AG08395 (cell line): ENCODE measurements at places on chromosomes 3 and 15.

DNA sequence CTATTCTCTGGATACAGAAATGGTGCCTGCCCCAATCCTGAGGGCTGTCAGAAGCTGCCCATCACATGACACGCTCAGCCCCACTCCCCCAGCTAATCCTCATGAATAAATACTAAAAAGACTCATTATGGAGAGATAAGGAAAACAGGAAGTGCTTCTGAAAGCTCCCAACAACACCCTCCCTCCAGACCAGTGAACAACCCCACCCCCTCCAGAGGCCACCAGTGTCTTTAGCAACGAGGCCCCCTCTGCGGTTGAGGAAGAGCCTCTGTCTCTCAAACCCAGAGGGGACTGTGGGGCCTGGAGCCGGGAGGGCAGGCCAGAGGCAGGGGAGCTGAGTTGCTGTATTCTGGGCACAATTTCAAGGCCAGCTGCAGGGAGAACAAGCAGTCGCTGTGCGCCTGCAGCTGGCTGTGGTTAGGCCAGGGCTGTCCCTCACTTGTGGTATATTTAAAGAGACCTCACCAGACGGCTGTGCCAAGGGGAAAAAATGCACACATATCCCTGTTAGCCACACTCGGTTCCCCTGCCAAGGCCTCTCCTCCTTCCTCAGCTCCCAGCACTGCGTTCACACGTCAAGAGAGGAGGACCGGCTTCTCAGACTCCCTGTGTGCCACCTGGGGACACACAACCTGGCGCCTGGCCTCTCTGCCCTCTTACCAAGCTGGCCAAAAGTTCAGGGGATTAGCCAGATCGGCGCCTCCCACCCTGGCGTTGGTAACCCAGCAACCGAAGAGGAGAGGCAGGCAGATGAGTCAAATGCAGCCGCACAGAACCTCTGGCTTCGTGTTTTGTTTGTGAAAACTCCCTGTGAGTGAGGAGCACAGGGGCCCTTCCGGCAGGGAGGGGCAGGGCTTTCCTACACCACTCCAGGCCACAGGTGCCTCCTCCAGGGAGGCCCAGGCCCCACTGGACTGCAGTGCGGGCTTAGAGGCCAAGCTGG, 101.2 kb upstream of the ETV5 start:
- peak; percentile 88 for DNase-seq

DNA sequence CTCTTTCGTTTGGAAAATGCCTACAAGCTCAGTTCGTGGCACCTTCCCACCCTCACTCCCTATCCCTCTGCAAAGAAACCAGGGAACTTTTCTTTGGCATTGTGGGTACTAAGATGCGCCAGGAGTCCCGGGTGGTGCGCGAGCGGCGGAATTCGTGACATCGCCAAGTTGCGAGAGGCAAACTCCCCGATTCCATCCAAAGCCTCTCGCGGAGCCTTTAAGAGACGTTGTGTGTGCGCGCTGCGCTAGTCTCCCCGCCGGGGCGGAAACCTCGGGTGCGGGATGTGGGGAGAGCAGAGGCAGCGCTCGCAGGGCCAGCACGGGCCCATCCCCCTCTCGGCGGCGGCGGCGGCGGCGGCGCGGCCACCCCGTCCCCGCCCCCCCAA, 443 bp upstream of the NR2F2 start:
- DNase-seq: no peak

- no peak for DNase-seq
These were observed 9.1 kb downstream of the THRB start for GRCh38 chr3:24485511-24485910.

- DNase-seq: no peak
These were observed 24.9 kb downstream of the TXNRD3 start for GRCh38 chr3:126630020-126630419.

- DNase-seq: peak; percentile 69
These were observed 26.8 kb downstream of the POLG start for GRCh38 chr15:89307791-89308190.

DNA sequence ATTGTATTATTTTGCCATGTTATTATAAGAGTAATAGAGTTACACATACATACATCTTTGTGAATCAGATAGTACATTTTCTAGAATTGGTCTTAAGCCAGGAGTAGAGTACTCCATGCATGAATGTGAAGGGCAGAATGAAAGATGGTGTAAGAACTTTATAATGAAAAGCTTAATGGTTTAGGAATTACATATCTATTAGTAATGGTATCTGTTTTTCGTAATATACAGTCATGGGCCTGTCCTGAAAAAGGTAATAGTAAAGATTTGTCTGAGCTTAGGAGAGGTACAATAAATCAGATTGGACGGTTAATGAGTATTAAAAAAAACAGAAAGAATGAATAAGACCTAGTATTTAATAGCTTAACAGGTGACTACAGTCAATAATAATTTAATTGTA, 118.2 kb upstream of the PRTG start:
- DNase-seq: no peak

DNA sequence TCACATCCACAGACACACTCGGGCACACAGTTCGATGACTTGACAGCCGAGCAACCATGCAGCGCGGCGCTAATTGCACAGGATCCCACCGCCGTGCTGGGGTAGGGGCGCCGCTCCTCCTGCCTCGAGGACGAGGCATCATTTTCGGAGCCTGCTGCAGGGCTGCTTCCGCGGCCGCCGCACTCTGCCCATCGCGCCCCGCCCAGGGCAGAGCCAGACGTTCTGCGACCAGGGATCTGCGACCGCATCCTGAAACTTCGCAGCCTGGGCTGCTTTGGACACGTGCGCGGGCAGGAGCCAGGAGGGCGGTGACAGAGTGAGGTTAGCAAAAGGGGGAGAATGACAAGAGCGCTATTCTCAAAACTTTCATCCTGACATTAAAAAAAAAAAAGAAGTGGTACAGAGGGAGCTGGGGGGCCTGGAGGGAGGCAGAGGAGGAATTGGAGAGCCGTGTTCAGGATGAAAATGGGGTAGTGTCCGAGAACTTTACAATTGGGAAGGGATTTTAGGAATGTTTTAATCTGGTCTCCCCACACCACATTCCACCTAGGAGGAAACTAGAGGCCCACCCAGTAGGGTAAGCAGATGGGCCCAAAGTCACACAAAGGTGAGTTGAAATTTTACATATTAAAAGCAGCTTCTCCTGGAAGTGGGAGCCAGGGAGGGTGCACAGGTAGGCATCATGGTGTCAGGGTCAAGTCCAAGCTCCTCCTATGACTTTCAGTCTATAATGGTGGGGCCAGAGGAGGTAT, 15.9 kb downstream of the IGDCC3 start:
- no peak for DNase-seq

- DNase-seq: no peak
These were observed 81.4 kb downstream of the ARNT2 start for GRCh38 chr15:80485370-80486164.

DNA sequence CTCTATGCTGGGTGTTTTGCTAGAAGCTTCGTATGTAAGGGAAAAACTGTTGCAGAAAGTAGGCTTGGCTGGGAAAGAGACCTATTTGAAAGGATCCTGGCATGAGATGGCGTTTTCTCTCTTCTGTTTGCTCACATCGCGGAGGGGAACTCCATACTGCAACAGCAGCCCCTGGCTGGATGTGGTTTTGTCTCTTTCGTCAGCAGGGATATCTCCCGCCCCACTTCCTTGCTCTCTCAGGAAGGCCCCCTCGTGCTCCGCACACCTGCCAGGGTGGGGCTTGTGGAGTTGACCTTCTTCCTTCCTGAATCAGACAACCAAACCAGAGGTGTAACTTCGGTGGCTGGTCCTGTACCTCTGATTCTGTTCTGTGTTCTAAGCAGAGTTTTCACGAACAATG, 26.4 kb upstream of the MYZAP start:
- no peak for DNase-seq

DNA sequence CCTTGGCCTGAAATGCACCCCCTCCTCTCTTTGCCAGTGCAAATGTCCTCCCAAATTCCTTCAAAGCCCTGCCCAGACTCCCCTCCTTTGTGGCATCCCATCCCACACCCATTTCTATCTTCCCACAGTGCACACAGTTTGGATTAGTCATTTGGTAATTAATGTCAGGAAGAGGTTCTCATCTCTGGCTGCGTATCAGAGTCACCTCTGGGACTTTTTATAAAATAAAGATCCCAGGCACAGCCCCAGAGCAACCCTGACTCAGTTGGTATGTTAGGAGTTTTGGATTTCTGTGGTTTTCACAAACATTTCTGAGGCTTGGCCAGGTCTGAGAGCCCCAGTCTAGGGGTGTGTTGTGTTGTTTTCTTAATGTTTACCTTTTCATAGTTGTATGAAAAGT, 41.6 kb downstream of the C3orf20 start:
- DNase-seq: peak; percentile 68
